LoVo (cell line): ENCODE measurements at places on chromosomes 2 and 18.

DNA sequence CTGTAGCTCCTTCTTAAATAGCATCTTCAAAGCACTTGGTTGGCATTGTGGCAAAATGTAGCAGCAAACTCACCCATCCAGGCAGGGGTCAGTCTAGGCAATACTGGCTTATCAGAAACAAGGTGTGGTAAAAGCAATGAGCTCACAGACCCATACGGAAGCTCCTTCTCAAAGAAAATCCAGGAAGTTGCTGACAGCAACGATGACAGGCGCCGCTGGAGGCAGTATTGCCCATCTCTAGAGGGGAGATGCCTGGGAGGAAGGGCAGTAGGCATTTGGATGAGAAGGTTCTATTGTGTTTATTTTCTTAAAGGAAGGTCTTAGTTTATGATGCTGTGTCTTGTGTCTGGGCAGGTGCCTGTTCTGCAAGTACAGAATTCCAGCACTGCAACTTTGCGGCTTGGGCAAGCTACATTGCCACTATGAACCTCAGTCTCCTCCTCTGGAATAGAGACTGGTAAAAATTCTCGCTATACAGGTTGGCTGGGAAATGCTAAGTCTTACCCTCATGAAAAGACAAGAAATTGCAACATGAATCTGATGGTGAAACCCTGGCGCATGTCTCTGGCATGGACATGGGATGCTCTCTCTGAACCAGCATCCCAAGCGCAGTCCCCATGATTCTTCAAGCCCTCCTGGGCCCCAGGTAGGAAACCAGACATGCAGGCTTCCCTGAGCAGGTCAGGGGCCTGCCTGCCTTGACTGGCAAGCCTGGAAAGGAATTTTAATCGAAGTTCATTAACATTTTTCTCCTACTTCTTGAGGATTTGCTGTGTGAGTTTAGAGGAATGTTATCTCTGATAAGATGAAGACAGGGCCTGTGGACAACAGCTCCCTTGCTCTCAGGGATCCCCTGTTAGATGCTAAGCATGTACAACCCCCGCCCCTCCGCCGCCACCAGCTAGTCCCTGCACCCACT is 156.0 kb downstream of the TFCP2L1 start:
- DNase-seq: peak; percentile 72

DNA sequence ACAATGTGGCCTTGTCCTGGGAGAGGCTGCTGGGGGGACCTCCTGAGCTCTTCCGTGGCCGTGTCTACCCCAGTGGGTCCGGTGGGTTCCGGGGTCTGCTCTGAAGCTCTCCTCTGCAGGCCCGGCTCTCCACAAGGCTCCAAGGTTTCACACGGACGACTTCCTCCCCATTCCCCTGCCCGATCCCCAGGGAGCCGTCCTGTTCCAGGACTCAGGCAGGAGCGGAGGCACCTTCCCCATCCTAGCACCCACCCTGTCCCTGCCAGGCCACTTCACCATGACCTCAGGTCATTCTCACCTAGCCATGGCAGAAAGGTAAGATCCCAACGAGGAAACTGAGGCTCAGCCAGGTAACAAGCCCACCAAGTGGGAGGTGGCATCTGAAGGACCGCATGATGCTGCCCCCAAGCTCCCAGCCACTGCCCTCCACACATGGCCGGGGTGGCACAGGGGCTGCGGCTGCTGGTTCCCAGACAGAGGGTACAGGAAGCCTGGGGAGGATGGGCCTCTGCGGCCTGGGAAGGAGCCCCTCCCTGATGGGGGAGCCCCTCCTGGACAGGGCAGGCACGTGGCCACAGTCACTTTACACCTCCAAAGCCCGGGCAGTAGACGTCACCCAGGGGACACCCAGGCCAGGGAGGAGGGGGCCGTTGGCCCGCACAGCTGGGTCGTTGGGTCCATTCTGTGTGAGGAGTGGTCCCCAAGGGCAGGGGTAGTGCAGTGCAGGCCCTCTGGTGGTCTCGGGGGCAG is 274.0 kb downstream of the NDUFA10 start:
- no peak for DNase-seq

DNA sequence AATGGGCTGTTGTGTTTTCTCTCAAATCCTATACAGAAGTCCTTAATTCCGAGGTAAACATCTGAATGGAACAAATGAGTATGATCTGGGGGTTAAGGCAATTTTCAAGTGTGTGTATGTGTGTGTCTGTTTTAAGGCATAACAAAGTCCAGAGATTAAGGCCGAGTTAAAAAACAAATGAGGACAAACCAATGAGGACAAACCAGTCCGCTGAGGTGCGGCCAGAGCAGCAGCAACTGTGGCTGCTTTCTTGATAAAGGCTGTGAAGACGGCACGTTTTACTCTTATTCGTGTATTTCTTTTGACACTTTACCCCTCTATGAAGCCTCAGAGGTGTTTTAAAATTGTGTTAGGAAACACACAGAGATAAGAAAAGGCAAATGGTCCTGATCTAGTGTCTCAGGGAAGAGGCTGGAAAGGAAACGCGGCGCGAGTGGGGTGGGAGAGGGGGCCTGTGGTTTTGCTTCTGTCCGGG is 495 bp upstream of the GULP1 start:
- DNase-seq: peak; percentile 32

DNA sequence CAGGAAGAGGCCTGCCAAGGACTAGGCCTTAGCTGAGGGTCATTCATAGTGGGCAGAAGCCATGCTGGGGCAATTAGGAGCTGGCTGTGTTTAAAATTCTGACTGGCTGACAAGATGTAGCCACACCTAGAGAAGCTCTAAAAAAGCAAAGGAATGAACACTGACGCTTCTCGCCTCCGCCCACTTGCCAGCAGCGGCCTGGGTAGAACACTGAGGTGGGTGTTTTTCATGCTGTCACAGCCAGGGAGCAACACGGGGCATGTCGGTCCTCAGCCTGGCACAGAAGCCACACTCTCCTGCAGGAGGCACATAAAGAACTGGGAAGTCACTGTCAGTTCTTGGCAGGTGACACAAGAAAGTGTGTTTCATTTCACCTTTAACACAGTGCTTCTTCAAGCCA is 10.4 kb downstream of the CHST10 start:
- DNase-seq: no peak

- DNase-seq: no peak
Observed at GRCh38 chr2:33391529-33392255, 84.8 kb upstream of the RASGRP3 start.

GRCh38 chr2:26523750-26524149 is 45.8 kb upstream of the OTOF start:
- no peak for DNase-seq

DNA sequence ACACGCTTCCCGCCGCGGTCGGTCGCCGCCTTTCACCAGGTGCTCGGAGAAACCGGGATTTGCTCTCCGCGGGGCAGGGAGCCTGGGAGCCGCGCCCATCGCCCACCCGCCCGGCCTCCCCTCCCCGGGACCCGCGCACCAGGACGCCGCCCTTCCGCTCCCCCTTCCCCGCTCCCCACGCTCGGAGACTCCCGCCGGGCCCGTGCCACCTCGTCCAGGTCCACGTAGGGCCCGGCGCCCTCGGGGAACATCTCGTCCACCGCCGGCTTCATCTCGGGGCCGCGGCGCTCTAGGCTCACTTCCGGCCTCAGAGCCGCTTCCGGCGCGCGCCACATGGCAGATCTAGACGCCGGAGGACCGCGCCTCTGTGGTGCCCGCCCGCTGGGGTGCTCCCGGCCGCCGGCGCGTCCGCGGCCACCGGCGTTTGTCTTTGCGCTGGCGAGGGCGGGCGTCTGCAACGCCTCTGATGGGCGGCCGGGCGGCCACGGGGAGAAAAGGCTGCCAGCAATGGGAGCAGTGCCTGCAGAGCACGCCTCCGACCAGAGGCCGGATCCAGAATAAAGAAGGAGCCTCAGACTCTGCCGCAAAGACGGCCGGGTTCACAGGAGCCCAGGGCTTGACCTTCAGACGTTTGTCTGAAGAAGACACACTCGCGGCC is at the start of gene COPS9:
Gene COPS9 (minus strand): TSS at position 293 of the 658 bp plus-strand sequence. CDS start 21 bp downstream, at position 272.
- peak; percentile 90 for DNase-seq

GRCh38 chr18:46401486-46402070 is 255.4 kb downstream of the LOXHD1 start:
- no peak for DNase-seq

DNA sequence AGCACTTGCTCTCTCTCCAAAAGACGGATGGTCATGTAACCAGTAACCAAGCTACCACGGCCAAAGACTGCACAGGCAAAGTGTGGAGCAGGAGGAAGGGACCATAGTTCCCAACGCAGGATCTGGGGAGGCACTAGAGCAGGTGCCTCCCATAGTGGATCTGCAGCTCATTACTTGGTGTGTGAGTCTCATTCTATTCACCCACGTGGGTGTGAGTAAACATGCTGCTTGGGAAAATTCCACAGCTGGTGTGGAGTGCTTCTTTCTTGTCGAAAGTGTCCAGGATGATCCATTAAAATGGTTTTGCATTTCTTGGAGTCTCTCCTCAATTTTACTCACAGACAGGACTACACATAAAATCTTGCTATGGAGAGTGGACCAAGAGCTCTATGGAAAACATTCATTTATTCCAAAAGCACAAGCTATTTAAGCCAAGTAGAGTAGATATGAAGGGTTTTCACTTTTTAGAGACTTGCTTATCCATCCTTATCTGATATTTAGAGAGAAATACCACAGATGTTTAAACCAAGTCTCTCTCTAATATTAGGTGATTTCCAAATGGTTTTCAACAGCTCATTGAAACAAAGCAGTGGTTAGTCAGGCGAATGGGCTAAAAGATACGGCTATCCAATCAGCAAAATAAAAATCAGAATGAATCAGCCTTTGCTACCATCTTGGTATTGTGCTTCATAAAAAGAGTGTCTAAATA is 104.3 kb upstream of the CCDC195 start:
- DNase-seq: no peak

DNA sequence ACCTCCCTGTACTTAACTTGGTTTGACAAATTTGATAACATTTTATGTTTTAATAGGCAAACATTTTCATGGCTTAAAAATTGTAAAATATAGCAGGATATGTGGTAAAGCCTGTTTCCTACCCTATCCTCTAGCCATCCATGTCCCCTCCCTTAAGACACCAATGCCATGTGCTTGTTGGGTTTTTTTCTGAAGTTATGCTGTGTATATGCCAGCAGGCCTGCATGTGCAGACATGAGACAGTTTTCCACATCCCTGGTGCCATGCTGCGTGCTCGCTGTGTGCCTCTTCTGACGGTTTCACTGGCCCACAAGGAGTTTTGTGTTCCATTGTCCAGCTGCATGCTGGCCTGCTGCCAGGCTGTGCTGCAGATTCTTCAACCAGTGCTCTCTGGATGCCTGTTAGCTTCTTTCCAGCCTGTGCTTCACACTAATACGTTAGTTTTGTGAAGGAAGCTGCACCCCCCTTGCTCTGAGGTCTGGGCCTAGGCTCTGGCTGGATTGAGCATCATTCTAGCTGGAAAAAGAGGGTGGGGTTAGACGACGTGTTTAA is 16.9 kb downstream of the INPP4A start:
- no peak for DNase-seq

GRCh38 chr2:223976635-223977226 is 19.5 kb downstream of the MRPL44 start:
- DNase-seq: no peak

DNA sequence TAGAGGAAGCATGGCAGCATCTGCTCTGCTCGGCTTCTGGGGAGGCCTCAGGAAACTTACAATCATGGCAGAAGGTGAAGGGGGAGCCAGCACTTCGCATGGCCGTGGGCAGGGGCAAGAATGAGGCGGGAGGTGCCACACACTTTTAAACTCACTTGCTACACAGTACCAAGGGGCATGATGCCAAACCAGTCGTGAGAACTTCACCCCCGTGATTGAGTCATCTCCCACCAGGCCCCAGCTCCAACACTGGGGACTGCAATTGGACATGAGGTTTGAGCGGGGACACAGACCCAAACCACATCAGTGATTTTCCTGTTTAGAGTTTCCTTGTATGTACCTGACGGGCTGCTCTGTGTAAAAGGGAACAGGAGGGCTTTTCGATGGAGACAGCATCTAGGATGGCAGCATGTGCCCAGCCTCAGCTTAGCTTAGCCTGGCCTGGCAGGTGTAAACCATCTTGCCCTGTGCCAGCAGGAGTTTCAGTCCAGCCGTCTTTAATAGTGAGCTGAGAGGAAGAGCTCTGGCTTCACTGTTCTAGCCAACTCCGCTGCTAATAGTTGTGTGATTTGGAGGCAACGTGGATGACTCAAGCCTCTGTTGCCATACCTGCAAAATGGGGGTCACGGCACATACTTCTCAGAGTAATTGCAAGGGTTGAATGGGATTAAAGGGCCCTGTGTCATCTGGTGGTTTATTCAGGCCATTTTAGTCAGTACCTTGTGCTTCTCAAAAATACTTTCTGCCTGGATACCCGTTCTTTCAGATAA is 101.8 kb downstream of the ASAP2 start:
- no peak for DNase-seq

- DNase-seq: no peak
Observed at GRCh38 chr18:3867864-3868311, 417.9 kb downstream of the TGIF1 start.

DNA sequence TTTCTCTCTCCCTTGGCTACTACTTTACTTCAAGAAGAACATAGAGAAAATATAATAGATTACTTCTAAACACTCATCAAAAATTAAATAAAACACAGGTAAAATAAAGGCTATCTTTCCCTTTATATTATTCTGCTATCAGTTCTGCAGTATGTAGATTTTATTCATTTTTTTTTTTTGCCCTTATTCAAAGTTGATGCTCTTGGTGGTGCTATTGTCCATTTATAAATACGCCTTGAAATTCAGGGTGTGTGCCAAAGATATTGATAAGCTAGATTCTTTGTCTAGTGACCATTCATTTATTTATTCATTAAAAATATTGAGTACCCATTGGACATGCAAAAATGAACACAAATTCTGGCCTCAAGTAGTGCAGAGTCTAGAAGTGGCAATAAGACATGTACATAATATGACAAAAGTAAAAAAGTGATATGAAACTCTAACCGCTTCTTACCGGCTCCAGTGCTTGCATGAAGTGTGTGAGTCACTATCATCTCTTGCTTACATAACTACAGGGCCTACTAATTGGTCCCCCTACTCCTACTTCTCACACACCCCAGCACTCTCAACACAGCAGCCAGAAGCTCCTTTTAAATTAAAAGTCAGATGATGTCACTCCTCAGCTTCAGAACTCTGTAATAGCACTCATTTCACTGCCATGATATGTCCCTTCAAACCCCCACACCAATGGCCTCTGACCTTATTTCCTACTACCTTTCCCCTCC is 208.3 kb upstream of the FANCL start:
- no peak for DNase-seq

GRCh38 chr18:76426737-76427305 is 68.2 kb downstream of the ZNF516 start:
- no peak for DNase-seq

DNA sequence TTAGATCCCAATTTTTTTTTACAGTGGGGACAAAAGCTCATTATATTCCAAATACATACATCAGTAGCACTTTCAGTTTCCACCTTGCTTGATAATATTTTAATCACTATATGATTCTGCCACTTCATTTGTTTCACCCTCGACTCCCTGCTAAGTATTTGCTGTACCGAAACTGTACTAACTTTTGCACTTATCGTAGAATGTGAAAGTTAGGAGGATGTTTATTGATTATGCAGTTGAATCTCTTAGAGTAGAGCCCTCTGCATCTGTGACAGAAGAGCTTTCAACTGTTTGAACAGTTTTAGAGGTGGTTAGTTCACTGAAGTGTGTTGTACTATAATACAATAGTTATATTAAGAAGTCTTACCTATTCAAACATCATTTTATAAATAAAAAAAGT is 20.8 kb downstream of the NCOA1 start:
- no peak for DNase-seq
